GM19239 (cell line): ENCODE measurements at places on chromosomes 12 and 14.

GRCh38 chr14:104436047-104436591 lies 143.4 kb upstream of the C14orf180 start:
- DNase-seq, result peak; percentile 46

DNA sequence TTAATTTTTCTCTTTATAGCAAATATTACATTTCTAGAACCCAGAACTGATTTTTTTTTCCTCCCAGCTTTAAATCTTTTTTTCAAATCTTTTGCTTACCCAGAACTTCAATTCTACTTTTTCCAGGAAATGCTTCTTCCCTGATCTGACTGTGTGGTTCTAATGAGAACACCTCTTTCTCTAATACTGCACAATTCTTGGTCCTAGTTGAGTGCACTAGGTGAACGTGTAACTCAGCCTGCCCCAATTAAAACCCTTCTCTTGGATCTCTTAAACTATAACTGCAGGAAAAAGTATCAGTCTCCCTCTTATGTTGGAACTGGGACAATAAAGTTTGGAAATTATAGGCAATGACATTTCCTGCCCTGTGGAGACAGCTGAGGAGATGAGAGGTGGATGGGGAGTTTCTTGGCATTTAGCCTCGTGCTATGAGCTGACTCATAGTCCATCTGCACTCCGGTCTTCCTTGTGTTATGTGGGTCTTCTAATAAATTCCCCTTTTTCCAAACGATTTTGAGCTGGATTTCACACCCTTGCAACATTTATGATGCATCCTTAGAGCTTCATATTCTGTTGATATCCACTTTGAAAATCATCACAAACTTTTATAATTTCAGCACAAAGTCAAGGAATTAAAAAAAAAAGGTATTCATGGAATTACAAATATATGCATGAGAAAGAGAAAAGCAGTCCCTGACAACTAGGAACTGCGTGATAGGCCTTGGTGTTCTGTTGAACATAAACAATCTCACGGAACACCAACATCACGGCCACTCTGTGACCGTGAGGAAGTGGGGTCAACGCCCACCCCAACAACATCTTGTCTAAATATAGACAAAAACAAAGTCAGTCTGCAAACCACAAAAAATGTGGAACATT lies 52.4 kb downstream of the BRMS1L start:
- DNase-seq, result no peak

DNA sequence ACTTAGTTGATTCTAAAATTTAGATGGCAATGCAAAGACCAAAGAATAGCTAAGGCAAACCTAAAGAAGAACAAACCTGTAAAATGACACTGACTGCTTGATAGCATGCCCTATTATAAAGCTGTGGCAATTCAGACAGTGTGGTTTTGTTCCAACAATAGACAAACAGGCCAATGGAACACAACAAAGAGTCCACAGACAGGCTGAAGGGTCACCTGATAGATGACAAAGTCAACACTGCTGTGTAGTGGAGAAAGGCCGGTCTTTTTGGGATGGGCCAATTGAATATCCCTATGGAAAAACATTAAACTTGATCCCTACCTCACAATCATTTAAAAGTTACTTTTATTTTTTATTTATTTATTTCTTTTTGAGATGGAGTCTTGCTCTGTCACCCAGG lies 33.8 kb upstream of the SLC25A3 start:
- no peak for DNase-seq

GRCh38 chr14:88790501-88791251 lies 2.1 kb downstream of the EML5 start:
- DNase-seq, result no peak

- DNase-seq, result no peak
Measured at GRCh38 chr12:128286970-128287369, 20.0 kb downstream of the TMEM132C start.
